ENCODE measurements at places on chromosomes 1 and 21.
A peak's percentile ranks its signal among the peaks of the same experiment; 100 is the strongest.

DNA sequence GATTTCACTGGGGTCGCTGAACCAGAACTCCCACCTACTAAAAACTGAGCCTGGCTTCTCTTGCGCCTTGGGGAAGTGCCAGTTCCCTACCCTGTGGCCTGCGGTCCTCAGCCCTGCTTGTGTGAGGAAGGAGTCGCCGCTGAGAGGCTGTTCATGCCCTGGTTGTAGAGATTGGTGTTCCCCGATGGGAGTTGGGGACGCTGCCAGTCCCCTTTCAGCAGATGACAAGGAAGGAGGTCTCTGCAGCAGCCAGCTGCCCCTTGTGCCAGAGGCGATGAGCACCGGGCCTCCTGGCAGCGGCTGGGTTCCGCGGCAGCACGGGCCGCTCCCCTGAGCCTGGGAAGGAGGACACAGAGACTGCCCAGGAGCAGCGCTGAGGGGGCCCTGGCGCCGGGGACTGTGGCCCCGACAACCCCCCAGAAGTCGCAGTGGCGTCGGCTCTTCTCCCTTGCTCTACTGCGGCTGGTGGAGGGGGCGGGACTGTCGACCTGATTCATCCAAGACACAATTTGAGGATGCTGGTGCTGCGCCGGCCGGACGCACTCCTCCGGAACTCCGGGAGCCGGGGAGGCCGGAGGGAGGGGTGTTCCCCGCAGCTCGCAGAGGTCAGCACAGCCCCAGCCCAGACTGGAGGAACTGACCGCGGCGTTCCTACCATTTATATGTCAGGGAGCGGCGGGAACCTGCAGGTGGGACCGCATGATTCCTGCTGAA lies 12.0 kb upstream of the ADORA3 start:
- DNase-seq = no peak

DNA sequence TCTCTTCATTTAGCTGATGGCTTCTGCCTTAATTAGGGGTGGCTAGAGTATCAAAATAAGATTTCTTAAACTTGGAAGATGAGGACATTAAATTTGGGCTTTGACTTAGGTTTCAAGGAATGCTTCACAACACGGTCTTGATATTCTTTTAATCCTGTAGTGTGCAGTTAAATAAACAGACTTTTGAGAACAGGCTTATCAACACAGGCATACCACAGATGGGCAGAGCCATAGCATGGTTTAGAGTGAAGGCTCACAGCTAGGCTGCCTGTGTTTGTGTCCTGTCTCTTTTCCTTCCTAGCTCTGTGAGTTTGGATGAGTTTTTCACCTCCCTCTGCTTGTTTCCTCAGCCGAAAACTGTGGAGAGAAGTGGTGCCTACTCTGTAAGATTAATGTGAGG lies 102.3 kb upstream of the IPO9 start:
- no peak for DNase-seq

- DNase-seq = no peak
These were observed 34.3 kb downstream of the SLC37A1 start for GRCh38 chr21:42547906-42548365.

GRCh38 chr1:175114996-175115395 lies 47.4 kb downstream of the TNN start:
- no peak for DNase-seq

- DNase-seq = peak; percentile 93
These were observed 634.4 kb downstream of the MATN1 start for GRCh38 chr1:30089024-30089430.

- DNase-seq = no peak
These were observed 2.7 kb upstream of the FDPS start for GRCh38 chr1:155305881-155306391.

DNA sequence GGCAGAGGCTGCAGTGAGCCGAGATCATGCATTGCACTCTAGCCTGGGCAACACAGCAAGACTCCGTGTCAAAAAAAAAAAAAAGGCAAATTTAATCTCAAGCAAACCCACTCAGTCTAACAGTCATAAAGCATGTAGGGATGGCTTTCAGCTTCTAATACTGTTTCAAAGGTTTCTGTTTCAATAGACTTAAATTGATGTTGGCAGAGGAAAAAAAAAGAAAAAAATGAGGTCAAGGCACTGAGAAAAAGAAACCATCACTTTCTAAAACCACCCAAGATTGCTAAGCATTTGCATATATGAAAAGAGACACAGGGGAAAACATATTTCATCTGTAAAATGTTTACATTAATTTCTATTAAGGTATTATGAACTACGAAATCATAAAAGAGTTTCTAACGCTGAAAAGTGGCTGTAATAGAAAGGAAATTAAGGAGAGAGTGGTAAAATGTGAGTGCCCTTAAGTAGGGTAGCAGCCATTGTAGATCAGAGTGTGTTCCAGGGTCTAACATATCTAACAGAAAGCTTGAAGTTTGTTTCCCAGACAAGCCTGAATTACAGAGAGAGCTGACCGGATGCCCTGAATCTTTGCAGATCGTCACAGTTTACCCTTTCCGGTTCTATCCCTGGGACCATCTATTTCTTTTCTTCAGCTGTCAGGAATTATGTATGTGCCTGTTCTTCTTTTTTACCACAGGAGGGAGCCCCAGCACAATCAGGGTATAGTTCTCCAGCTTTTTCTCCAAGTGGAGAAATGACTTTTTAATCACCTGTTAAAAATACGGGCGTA lies 70.0 kb downstream of the PLD5 start:
- no peak for DNase-seq

DNA sequence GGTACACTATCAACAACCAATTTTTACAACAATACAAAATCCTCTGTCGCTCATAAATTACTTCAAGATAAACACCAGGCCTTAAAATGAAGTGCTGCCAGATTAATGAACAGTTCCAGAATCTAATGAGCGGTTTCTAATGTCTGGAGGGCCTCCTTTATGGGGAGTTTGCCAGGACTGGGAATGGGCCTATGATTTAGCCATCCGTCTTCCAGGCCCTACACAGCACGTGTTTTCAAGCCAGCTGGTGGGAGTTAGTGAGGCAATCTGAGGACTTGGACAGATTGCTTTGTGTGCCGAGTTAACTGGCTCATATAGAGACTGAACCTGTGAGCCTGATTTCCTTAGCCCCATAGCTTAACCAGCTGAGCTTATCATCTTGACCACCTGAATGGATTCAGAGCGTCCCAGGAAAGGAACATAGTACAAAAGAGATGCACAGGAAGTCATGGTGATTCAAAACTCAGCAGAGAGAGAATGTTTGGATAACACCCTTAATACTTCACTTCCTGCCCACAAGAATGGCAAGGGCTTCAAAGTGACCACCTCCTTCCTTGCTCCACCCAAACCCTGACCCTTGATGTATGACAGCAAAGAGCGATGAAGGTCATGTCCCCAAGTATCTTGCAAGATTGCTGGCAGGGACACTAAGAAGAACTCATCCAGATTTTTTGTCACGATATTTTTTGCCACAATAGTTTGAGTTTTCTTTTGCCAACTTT lies 143.5 kb downstream of the SLC30A10 start:
- DNase-seq = no peak

GRCh38 chr1:222288053-222288452 lies 259.9 kb downstream of the HHIPL2 start:
- DNase-seq = no peak

DNA sequence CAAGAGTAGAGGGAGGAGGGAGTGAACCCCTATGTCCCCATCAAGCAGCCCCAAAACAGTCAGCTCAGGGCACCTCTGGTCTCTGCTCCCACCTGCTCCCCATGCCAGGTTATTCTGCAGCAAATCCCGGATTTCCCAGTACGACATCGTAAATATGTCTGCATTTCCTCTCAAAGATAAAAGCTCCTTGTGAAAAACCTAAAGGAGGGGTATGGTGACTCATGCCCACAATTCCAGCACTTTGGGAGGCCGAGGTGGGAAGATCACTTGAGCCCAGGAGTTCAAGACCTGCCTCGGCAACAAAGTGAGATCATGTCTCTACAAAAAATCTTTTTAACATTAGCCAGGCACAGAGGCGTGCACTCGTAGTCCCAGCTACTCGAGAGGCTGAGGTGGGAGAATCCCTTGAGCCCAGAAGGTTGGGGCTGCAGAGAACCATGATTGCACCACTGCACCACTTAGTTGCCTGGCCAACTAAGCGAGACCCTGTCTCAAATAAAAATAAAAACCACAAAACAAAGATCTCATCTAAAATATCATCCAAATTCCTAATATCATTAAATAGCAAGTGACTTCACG lies 7.1 kb downstream of the ACOT7 start:
- DNase-seq = no peak

DNA sequence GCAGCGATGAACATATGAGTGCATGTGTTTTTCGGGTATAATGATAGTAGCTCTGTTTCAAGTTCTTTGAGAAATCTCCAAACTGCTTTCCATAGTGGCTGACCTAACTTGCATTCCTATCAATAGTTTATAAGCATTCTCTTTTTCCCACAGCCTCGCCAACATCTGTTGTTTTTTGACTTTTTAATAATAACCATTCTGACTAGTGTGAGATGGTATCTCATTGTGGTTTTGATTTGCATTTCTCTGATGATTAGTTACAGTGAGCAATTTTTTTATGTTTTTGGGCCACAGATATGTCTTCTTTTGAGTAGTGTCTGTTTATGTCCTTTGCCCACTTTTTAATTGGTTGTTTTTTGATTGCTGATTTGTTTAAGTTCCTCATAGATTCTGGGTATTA lies 10.6 kb upstream of the RUNX1 start:
- no peak for DNase-seq

GRCh38 chr21:43923391-43923790 lies 58.4 kb downstream of the AGPAT3 start:
- no peak for DNase-seq

GRCh38 chr1:156852418-156852874 lies 6.5 kb downstream of the INSRR start:
- peak; percentile 81 for DNase-seq

GRCh38 chr21:31198575-31198974 lies 145.5 kb downstream of the TIAM1 start:
- DNase-seq = peak; percentile 67

GRCh38 chr1:227764019-227764391 lies 28.8 kb downstream of the SNAP47 start:
- no peak for DNase-seq

DNA sequence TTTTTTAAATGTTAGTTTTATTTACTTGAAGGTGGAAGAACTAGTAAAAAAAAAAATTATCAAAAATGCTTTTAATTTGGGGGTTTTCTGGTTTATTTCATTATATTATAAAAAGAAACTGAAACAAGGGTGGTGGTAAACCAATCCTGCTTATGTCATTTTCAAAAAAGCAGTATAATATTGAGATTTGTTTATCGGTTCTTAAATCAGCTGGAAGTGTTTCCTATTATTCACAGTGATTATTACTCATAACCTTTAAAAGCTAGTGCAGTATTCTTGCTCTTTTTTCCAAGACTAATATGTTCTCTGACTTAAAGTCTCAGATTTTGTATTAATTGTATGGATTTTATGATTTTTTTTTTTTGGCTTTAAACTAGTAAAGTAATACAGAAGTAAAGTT lies 5.4 kb upstream of the LRRC40 start:
- no peak for DNase-seq

- DNase-seq = no peak
These were observed 2.2 kb downstream of the ITSN1 start for GRCh38 chr21:33644383-33645074.

DNA sequence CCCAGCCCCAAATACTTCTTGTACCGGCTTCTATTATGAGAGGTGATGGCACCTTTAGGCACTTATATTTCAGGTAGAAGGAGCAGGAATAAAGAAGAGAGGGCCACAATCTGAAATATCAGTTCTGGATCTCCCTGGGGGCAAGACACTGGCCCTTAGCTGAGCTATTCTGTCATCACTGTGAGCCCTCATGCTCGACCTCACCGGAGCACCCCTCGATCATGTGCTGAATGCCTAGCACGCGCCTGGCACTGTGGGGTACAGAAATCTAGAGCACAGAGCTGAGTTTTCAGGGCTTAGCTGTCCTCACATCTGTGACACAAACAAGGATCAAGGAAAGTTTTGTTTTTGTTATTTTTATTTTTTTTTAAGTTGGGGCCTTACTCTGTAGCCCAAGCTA lies 7.6 kb upstream of the MX1 start:
- no peak for DNase-seq

DNA sequence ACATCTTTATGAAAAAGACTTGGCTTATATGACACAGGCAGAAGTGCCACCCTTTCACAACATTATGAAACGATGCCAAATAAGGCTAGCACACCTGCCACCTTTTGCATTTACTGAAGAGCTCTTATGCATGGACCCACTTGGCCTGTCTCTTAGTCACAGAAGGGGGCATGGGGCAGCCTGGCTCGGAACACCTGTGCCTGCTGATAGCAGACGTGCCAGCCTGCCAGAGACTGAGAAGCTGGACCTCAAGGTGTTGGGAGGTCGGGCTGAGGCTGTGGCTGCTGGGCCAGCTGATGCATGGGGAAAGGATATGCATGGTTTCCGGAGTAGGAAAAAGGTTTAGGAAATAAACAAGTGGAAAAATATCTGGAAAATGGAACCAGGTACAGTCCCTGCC lies 21.5 kb downstream of the RCAN1 start:
- DNase-seq = peak; percentile 95

- no peak for DNase-seq
These were observed 33.9 kb downstream of the SMAP2 start for GRCh38 chr1:40407453-40407852.

DNA sequence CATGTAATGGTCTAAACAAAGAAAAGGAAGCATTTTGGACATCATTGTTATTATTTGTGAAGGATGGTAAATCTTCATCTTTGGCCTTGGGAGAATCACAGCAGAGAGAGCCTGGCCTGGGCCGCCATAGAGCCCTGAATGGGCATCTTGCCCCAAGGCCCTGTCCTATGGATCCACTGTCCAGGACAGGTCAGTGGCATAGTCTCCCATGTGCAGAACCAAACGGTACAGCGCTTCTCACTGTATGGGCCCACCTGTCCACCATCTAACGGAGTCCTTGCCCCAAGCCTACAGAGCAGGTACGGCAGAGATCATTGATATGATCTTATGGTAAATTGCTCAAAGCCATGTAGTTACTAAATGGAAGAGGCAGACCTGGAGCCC lies 185.7 kb downstream of the FOXD2 start:
- DNase-seq = no peak

GRCh38 chr1:151435174-151435573 lies 24.1 kb downstream of the POGZ start:
- no peak for DNase-seq

DNA sequence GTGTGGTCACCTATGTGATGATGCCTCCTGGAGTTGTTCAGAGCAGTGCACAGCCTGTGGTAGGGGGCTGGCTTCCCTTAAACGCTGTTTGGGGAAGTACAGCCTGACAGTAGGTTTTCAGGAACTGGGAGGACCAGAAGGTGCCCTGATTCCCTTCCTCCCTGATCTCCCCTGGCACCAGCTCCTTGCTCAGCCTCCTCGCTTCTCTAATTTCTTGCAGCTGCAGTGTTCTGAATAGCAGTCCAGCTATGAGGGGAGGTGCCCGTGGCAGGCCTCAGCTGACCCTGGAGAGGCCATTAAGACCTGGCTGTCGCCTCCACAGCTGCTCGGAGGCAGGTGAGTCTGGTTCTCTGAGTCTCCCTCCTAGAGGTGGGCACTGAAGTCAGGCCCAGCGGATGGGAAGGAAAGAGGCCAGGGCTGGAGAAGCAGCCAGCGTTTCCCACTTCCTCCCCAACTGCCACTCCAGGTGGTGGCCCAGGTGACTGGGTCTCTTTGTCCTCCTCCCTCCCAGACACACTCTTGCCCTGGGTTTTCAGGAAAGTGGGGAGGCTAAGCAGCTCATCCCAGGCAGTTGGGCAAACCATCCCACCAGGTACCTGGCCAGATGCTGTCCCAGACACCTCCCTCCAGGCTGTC lies 52.0 kb upstream of the RPL11 start:
- DNase-seq = peak; percentile 64

- DNase-seq = no peak
These were observed 2.3 kb upstream of the NFASC start for GRCh38 chr1:204868340-204868700.

Data from NCI-H2029 treated with DMSO at 0.1 percent for 48 hours (cell line).